ENCODE measurements at places on chromosomes 4 and X. TPM values are rescaled to one million over a fixed set of nuclear protein-coding genes. Genes with fewer than 3 reads are reported as not detected.

The WAS gene
- total RNA-seq, result 1.9 TPM

The TSC22D3 gene
- 297 TPM for total RNA-seq

The GPRASP1 gene
- total RNA-seq, result 8.7 TPM

GRCh38 chrX:65522739-65523372 is 11.7 kb downstream of the LAS1L start:
- H3K27ac ChIP-seq, result no peak overlapping the region
- no peak overlapping the region for H3K4me3 ChIP-seq
- H3K27me3 ChIP-seq, result no peaks in the 10 kb centered on the region
- no peaks in the 10 kb centered on the region for H3K36me3 ChIP-seq
- no peaks in the 10 kb centered on the region for H3K4me1 ChIP-seq

DNA sequence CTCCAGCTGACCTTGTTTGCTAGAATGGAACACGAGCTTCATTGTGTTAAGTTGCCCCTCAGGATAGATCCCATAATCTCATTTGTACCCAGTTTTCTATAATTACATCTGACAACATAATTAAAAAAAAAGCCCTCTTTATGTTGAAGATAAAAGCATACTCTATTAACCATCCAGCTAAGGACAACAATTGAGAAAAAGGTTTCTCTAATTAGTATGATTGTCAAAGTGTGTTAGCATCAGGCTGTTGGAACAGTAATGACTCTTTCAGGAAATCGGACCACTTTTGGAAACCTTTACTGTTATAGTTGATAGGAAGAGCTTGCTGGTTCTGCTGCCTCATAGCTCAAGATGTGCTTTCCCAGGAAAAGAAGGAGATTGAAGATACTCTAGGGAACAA is 172.6 kb downstream of the FHIP1A start:
- H3K4me3 ChIP-seq, result no peak overlapping the region
- no peak overlapping the region for H3K27ac ChIP-seq
- H3K4me1 ChIP-seq, result no peaks in the 10 kb centered on the region
- no peaks in the 10 kb centered on the region for H3K36me3 ChIP-seq
- DNase-seq, result no peak
- no peaks in the 10 kb centered on the region for H3K27me3 ChIP-seq

GRCh38 chrX:21802054-21802670 is 37.3 kb upstream of the MBTPS2 start:
- H3K4me3 ChIP-seq, result no peak overlapping the region
- no peaks in the 10 kb centered on the region for H3K27me3 ChIP-seq
- peaks cover 20% of the 10 kb centered on the region for H3K4me1 ChIP-seq
- H3K27ac ChIP-seq, result no peak overlapping the region
- H3K36me3 ChIP-seq, result no peaks in the 10 kb centered on the region

- no peaks in the 10 kb centered on the region for H3K36me3 ChIP-seq
- H3K27ac ChIP-seq, result no peak overlapping the region
- H3K4me1 ChIP-seq, result peaks cover 9% of the 10 kb centered on the region
- H3K27me3 ChIP-seq, result no peaks in the 10 kb centered on the region
Observed at GRCh38 chr4:155529272-155529671, 137.4 kb upstream of the GUCY1A1 start.

DNA sequence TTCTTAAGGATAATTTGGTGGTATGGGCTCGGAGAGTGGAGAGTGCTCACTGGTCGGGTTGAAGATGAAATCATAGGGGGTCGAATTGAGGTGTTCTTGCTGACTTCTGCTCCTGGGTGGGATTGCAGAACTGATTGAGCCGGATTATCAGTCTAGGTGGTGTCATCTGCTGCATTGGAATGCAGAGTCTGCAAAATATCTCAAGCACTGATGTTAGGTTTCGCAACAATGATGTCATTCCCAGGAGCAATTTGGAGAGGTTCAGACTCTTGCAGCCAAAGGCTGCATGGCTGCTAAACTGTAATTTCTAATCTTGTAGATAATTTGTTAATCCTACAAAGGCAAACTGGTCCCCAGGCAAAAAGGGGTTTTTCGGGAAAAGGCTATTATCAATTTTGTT is 67.7 kb downstream of the RHOH start:
- no peak for DNase-seq
- no peak overlapping the region for H3K27ac ChIP-seq
- H3K4me3 ChIP-seq, result no peak overlapping the region
- H3K4me1 ChIP-seq, result no peaks in the 10 kb centered on the region
- no peaks in the 10 kb centered on the region for H3K27me3 ChIP-seq
- no peaks in the 10 kb centered on the region for H3K36me3 ChIP-seq

- no peaks in the 10 kb centered on the region for H3K4me1 ChIP-seq
- no peak overlapping the region for H3K27ac ChIP-seq
- no peak for DNase-seq
- H3K27me3 ChIP-seq, result no peaks in the 10 kb centered on the region
- no peak overlapping the region for H3K4me3 ChIP-seq
- no peaks in the 10 kb centered on the region for H3K36me3 ChIP-seq
Observed at GRCh38 chr4:138005486-138005885, 236.7 kb downstream of the SLC7A11 start.

GRCh38 chr4:181971973-181972372 is 271.2 kb upstream of the TENM3 start:
- no peak overlapping the region for H3K4me3 ChIP-seq
- DNase-seq, result no peak
- peaks cover 4% of the 10 kb centered on the region for H3K4me1 ChIP-seq
- H3K36me3 ChIP-seq, result no peaks in the 10 kb centered on the region

Measured in cardiac muscle cell (in vitro differentiated cells and primary cell).